ENCODE measurements at places on chromosomes 1 and 21.
A peak's percentile ranks its signal among the peaks of the same experiment; 100 is the strongest.

DNA sequence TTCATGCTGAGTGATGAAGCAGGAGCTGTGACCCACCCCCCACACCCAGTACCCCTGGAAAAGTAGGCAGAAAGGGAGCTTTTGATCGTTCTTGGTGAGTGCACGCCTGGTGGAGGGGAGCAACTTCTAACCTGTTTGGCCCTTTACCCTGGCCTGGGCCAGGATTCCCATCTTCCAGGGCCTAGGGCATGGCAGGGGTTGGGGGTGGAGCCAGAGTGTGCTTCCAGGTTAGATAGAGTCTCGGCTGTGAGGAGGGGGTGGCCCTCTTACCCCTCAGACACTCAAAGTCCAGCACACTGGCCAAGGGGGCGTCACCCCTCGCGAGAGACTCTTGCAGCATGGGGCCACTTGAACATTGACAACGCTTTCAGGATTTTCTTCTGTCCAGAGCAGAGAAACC, 236.6 kb downstream of the GRIK3 start:
- no peak for DNase-seq

- DNase-seq, result no peak
Observed at GRCh38 chr1:24868016-24868875, 61.8 kb downstream of the RUNX3 start.

- peak; percentile 60 for DNase-seq
Observed at GRCh38 chr1:155961937-155962336, 16.4 kb downstream of the ARHGEF2 start.

DNA sequence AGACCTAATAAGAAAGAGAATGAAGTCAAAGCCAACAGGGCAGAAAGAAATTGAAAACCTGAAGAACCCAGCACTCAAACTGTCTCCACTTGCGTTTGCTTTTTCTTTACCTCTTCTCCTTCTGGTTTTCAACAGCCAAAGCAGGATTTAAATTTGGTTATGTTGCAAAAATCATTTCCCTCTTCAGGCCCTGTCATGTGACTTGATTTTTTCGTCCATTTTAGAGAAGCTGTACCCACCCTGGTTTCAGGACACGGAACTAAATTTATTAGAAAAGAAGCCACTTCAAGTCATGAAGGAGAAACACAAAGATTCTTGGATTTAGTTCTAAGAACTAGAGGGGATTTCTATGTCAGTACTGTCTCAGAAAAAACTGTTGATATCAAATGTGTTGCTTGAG, 1.0 kb upstream of the SYNJ1 start:
- DNase-seq, result no peak

DNA sequence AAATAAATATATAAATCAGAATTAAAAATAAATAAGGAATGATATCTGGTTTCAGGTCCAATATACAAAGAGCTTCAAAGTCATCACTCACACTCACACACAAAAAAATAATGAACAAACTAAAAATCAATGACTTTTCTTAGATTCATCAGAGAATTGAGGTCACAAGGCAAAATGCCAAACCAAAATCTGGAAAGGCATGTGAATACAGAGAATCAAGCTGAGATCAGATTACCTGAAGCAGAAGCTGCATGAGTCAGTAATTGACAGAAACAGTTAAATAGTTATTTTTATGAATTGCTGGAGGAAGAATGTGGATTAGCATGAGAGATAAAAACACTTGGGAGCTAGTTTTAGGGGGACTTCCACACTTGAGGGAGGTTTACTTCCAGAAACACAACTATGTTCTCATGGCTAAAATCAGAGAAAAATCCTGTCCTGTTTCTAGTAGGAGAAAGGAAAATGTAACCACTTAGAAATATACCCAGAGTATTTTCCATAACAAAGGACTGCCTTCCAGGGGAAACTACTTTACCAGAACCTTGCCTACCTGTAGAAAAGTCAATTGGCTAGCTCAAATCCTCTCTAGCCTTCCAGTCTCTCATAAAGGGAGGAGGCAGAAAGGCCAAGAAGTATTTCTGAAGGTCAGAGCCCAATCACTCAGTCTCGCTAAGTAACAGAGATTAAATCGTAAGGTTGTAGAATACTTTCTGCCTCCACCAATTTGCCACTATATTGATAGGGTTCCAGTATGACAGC, 536.6 kb upstream of the NR5A2 start:
- DNase-seq, result no peak

- no peak for DNase-seq
Observed at GRCh38 chr21:39523915-39524314, 72.1 kb downstream of the SH3BGR start.

DNA sequence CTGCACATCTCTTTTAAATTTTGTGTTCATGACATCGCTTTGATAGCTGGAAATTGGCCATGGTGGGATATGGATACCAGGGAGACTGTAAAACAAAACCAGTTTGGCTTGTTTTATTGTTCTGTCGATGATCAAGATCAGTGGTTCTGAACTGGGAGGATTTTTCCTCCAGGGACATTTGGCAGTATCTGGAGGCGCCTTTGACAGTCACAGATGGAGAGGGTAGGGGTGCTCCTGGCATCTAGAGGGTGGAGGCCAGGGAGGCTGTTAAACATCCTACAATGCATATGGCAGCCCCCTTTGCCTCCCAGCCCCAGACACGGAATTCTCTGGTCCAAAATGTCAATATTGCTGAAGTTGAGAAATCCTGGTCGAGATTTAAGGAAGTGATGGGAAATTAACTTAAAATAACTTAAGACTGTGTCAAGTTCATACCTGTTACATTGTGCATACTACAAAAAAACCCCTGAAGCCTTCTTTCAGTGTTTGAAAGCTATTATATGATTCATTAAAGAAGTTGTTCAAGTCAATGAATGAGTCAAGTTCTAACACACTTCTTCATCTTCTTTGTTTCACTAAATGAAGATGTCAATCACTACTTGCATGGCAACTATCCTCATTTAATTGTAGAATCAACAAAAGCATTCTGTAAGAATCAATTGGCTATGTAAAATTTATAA, 150.9 kb downstream of the KCNJ6 start:
- DNase-seq, result no peak

GRCh38 chr1:198113342-198113750, 43.5 kb upstream of the NEK7 start:
- DNase-seq, result no peak

DNA sequence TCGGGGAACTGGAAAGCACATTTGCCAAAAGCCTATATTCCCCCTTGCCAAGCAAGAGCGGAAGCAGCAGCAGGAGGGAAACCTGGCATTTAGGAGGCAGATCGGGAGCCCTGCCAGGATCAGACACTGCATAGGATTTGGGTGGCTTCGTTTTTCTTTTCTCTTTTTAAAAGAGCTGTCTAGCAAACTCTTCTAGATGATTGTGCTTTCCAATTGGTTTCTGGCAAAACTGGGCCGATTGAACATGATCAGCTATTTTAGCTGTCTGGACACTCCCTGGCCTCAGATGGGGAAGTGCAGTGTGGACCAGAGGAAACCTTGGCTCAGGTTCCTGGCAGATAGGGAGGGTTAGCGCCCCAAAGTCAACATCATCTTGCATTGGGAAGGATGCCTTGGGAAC, 414.0 kb upstream of the KAZN start:
- no peak for DNase-seq

DNA sequence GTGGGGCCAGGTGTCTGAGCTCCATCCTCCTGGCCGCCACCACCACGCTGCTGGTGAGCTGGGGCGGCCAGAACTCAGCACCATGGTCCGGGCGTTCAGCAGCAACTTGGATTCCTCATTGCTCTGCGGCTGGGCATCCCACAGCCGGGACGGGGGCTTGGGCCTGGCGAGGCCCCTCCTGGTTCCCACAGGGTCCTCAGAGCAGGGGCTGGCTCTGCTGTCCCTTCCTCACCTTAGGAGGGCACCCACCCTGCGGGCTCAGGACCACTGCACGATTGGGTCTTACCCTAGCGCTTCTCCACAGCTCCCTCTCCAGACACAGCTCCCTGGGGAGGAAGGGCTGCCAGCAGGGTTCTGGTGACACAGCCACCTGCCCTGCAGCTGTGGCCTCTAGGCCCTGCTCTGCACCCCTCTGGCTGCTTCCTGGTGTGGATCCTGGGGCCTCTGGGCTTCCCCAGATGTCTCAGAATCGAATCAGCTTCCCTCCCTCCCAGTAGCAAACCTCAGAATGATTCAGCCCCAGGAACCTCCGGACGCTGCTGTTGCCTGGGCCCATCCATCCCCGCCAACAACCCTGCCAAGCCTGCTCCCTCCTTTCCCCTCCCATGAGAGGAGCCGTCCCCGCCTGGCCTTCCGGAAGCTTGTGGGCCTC, 25.0 kb downstream of the CRYAA start:
- no peak for DNase-seq

DNA sequence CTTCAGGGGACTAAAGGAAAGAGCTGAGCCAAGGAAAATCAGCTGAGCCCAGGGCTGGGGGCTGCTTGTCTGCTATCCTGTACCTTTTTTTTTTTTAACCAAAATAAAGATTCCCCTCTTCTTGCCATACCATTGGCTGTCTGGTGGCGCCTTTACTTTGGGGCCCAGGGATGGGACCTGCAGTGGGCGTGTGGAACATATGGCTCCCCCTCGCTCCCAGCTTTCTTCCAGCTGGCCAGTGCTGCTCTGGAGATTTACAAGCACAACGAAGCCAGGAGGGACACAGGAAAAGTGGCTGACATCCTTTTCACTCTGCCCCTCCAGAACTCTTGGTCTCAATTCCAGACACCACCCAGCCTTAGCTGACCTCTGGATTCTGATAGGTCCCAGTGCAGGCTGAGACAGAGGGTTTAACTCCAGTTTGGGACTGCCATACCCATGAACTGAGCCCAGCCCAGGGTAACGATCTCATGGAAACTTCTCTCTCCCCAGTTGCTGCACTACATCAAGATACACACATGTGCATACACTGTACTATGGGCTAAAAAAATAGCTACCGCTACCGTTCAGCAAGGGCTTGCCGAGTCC, 5.4 kb upstream of the SFN start:
- no peak for DNase-seq

- DNase-seq, result no peak
Observed at GRCh38 chr1:65250826-65251225, 58.5 kb upstream of the DNAJC6 start.

- no peak for DNase-seq
Observed at GRCh38 chr1:113747376-113747775, 11.9 kb downstream of the PHTF1 start.

DNA sequence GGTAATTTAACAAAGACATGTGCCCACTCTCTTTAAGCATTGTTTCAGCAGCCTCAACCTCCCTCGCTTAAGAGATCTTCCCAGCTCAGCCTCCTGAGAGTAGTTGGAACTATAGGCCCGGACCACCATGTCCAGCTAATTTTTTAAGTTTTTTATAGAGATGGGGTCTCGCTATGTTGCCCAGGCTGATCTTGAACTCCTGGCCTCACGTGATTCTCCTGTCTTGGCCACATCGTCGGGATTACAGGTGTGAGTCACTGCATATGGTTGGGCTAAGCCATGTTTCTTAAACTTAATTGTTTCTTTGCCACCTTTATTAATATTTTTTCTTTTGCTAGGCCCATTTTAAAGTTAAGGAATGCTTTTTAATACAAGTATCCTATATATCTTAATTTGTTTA, 18.6 kb upstream of the AGPAT3 start:
- DNase-seq, result no peak

DNA sequence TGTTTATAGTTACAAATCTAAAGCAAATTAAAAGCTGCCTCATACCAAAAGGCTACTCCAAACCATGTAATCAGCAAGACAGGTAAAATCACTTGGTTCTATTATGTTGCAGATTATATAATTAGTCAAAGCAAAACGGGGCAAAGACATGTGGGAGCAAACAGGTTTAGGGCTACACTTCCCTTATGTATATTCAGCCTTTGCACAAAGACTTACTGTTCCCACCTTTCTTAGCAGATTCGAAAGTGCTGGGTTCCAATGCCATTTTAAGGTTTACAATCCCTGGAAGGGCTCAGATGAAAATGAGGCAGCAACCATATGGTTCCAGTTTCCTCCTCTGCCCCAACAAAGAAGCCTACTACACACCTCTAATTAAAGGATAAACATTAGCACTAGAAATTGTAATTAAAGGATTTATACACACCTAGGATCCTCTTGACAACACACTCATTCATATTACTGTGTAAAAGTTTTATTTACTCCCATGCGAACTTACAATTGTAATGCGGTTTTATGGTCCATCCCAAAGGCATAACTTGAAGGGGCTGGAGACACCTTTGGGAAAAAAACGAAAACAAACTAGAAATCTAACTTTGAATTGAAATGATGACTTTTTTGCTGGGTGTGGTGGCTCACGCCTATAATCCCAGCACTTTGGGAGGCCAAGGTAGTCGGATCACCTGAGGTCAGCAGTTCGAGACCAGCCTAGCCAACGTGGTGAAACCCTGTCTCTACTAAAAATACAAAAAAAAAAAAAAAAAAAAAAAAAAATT, 117.3 kb upstream of the PKN2 start:
- no peak for DNase-seq

DNA sequence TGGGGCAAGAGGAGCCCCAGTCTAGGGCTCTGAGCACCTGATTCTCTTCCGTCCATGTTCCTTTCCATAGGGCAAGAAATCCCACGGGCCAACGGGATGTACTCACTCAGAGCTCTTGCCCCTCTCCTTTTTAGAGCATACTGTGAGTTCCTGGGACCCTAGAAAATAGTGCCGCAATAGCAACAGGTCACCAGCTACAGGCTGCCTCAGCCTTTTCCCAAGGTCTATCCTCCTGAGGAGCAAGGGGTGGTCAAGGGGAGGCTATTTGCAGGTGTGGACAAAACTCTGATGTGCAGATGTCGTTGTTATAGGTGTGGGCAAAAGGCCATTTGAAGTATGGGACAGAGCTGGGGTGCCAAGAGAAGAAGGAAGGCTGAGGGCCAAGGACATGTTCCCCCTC, 1.6 kb upstream of the QSOX1 start:
- DNase-seq, result no peak

- peak; percentile 76 for DNase-seq
Observed at GRCh38 chr1:110196917-110197765, 13.0 kb upstream of the KCNC4 start.

- no peak for DNase-seq
Observed at GRCh38 chr1:16018308-16018707, 465 bp upstream of the HSPB7 start.
